ENCODE measurements at places on chromosomes 6 and 20.

DNA sequence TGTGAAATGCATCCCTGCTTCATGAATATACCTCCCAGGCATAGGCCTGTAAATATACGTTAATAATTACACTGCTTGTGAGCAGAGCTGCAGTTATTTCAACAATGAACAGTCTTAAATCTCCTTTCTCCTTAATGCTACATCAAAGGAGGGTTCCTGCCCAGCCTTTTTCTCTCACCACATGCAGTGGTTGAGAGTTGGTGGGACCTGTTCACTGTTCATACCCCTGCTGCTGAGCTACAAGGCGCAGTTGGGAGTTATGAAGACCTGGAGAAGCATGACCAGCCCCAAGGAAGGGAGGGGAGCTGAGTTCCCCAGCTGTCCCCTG is 111.9 kb upstream of the FOXQ1 start:
- DNase-seq = no peak

- no peak for DNase-seq
Measured at GRCh38 chr6:3509336-3509735, 52.5 kb upstream of the SLC22A23 start.

DNA sequence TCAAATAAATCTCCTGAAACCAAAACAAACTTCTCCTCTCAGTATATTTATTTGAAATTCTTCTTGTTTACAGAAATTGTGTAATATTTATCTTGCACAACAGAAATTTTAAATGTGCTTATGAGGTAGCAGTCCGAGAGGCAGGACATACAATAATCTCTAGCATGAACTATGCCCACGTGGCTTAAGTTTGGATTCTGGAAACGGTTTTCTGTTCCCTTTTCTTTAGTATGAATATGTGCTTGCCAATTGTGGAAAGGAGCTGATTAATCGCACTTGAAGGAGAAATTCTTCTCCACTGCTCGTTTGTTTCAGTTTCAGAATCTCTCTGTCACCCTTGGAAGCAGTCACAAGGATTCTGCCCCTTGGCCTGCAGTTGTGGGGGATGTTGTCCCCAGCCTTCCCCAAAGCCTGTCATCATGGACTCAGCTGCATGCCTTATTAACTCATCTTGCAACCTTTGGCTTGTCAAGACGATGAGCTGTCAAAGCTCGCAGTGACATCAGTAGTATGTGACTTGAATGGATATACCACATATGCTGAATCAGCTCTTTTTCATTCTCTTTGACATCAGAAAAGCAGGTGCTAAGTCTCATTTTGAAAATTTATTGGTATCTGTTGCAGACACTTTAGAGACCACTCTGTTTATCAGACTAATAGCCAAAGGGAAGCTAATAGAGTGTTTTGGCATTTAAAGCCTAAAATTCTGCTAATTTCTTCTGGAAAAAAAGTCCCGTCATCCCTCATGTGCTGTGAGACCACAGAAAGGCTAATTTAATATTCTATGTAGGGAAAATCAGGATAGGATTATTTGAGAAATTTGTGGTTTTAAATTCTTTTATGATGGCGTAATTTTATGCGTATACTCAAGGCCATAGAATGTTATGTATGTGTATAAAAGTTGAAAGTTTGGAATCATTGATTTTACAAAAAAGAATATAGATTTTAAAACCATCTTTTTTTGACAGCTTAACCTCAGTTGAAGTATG is 186.8 kb downstream of the ARID1B start:
- DNase-seq = peak; percentile 65

DNA sequence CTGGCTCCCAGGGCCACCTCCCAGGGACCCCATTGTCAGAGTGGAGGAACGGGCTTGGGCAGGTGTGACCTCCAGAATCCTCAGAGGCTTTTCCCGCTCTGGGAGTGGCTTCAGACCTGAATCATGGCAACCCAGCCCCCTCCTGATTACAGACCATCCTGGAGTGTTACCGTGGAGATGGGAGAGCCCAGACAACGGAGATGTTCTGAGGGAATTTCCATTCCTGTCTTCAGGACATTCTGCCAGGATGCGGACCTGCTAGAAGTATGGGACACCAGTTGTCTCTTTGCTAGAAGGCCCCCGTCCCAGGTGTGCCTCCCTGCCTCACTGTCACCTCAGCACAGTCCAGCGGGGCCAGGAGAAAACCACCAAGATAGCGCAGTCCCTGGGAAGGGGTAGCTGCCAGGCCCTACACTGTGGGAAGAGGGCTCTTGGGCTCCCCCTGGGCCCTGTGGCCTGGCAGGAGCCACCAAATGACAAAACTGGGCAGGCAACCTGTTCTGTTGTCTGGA is 109.9 kb downstream of the PSMB1 start:
- DNase-seq = no peak

DNA sequence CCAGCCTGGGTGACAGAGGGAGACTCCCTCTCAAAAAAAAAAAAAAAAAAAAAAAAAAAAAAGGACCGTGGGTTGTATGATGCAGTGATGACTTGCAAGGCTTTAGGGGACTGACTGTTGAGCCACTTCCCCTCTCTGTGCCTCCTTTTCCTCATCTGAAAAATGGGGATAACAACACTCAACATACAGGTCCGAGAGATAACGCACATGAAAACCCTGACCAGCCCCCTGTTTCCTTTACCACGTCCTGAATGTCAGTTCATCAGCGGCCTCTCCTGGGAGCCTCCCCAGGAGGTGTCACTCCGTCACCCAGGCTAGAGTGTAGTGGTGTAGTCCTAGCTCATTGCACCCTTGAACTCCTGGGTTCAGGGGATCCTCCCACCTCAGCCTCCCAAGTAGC is 3.9 kb downstream of the SLA2 start:
- no peak for DNase-seq

DNA sequence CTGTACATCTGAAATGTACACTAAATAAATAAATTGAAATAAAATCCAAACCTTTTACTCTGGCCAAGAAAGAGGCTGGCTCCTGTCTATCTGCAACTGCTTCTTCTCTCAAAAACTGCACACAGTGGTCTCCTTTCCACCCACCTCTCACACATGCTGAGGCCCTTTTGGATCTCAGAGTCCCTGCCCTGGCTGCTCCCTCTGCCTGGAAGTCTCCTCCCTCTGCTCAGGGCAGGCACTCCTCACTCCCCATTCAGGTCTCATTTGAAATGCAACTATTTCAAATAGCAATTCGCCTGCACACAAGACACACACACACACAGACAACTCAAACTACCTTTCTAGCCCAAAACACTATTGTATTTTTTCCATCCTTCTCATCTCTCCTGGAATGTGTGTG is 348.8 kb downstream of the PKHD1 start:
- DNase-seq = no peak

DNA sequence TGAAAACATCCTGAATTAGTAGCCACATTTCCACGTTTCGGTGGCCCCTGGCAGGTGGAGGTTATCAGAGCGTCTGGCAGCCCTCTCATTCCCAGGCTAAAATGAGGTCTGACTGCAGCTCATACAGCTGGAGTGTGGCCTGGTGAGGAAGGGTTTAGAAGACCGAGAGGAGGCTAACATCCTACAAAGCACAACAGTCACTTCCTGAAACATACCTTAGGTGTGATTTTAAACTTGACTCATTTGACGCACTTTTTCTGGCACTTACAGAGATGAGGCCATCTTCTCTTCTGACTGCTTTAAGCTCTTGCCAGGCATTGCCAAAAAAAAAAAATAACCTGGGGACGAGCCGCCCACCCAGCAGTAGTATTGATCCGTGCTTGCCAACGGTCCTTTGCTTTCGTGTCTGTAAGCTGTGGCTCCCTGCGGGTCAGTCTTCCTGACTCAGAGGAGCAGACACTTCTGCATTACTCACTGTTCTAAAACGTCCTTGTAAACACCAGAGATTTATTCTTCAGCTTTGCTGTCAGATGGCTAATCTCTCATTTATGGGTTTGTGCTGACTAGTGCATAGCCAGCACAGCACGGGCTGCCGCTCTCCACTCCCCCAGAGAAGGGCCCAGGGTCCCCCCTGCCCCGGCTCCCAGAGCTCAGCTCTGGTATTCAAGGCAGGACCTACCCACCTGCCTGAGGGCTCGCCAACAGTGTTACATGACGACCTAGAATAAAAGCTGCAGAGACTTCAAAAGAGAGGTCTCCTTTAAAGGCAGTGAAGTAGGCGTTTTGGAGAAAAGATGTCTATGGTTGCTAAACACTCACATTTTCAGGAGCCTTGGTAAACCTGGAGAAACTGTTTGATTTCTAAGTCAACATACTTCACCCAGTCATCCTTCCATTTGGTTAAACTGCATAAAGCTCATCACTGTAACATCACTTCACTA is 78.5 kb upstream of the FRMD1 start:
- DNase-seq = peak; percentile 54

GRCh38 chr20:21397341-21398108 is at the start of gene NKX2-4:
Gene NKX2-4, minus strand, starts transcription at chr20:21397526. Its CDS starts 127 bp downstream, at chr20:21397399.
- no peak for DNase-seq

DNA sequence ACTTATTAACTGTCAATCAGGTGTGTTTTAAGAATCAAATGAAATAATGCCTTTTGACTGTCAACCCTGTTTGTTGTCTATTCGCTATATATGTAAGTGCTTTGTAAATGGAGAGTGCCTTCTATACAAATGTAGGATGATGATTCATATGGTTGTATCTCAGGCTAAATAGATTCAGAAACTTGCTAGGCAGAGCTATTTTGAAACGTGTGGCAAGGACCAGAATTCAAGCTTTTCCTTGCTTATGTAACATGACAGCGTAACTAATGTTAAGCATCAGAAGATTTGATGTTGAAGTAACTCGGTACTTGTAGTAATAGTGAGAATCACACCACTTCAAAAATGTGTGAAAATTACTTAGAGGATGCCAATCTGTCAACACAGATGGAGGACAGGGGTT is 3.4 kb downstream of the OGFRL1 start:
- no peak for DNase-seq

Measured in fibroblast of pulmonary artery (primary cell).